ENCODE measurements at places on chromosomes 7 and 10.

DNA sequence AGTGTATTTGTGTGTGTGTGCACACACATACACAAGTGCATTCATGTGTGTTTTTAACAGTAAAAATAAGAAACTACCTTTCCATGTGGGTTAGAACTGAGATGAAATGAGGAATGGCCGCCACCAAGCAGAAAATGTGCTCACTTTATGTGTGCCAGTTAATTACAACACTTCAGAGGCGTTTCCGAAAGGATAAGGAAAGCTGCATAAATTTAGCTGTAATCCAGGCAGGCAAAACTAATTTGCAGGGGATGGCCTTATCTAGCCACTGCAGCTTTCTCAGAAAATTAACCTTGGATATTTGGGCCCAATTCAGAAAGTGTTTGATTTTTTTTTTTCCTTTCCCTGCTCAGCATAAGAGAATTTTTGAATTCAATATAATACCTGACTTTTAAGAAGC lies 328.8 kb upstream of the PHF14 start:
- DNase-seq, result no peak

DNA sequence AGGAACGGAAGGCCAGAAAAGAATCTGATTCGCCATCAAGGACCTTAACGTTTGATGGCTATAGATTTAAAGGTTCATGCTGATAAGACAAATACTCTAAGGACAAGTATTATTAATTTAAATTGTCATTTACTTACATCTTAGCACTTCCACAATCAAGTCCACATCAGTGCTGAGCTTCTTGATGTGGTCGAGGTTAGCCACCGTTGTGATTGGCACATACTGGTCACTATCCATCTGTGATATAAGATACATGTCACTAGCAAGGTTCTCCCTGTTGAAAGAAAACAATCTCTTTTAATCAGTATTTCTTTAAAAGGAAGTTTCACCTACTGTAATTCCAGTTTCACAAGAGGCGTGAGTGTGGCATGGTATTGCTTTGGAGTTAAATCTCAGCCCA lies 88.7 kb downstream of the LARP4B start:
- no peak for DNase-seq

DNA sequence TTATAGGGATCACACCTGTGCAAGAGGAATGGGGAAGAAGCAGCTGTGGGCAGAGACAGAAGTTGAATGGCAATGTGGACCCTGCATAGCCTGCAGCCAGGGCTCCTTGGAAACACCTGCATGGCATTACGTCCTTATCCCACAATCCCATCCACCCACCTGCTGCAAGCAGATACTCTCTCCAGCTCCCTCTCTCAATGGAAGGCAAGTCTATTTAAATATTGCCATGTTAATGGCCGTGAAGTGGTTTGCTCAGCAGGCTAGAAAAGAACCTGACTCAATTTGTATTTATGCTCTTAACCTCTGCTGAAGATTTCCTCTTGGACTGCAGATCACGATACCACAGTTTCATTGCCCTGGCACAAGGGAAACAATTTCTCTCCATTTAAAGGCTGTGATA lies 417.0 kb downstream of the TYW1 start:
- no peak for DNase-seq

GRCh38 chr7:98788966-98789365 lies 80.8 kb downstream of the TMEM130 start:
- DNase-seq, result no peak

GRCh38 chr10:117762819-117763172 lies 220.2 kb downstream of the EMX2 start:
- no peak for DNase-seq

DNA sequence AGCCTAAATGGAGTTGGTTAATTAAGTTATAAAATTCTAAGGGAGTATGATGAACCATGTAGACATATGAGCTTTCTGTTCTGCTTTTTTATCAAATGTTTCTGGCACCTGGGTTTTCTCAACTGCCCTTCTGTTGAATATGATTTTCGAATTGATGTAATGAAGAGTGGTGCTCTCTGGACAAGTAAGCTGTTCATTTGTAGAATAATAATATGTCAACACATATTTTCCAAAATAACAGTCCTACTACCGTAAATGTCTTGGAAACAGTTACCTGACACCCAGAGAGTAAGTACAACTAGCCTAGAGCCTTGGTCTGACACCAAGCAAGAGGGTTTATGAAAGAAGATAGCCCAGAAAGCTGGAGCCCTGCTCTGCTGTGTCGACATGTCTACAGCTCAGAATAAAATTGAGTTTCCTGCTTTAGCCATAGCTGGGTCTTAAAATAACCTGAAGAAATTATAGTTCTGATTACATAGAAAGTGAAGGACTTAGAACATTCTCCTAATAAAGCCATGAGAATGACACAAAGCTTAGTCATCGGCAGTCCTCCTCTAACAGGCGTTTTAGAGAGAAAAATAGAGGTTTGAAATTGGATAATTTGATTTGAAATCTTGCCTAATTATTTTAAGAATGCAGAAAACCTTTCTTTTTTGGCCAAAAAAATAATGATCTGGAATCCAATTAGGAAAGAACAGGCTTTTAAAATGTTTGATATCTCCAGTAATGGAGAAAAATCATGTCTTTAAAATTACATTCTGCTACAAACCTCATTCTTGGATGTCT lies 25.1 kb downstream of the HDAC9 start:
- DNase-seq, result no peak

DNA sequence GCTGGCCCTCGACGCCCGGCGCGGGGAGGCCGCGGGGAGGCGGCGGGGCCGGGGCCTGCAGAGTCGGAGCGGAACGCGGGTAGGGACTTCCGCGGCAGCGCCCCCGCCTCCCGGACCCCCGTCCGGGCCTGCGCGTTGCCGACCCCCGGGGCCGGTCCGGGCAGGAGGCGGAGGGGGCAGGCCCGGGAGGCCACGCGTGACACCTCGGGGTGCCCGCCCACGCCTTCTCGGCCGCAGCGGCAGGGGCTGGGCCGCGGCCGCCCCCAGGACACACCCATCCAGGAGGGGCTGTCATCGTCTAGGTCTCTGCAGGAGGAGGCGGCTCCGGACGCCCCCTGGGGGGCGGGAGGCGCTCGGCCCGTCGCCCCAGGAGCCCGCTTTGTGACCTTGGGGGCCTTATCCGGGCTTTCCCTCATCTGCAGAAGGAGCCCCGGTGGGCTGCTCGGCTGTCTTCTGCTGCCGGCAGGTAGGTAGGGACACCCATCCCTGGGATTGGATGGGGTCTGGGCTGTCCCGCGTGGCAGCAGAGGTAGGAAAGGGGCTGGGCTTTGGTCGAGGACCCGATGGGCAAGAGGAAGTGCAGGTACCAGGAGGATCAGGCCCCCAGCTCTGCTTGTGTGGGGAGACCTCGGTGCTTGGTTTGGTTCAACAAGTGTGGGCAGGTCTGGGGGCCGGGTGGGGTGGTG lies 569 bp downstream of the ZNF316 start:
- peak; percentile 45 for DNase-seq

DNA sequence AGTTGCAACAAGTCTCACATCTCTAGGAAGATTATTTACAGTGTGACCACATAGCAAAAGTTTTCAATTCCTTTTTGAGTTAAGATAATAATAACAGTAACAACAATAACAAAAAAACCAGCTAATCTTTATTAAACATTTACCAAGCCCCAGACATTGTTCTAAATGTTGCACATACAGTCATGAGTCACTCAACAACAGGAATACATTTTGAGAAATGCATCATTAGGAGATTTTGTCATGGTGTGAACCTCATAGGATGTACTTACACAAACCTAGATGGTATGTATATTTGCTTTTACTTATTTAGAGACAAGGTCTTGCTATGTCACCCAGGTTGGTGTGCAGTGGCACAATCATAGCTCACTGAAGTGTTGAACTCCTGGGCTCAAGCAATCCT lies 52.0 kb downstream of the SPAM1 start:
- no peak for DNase-seq

Measured in CD4-positive, alpha-beta T cell treated with Interleukin-6 at 100 ng/mL for 8 hours (primary cell).